ENCODE measurements at places on chromosomes 12 and 14.

- no peak for DNase-seq
Observed at GRCh38 chr12:115897729-115898128, 379.8 kb downstream of the MED13L start.

- no peak for DNase-seq
Observed at GRCh38 chr12:25914551-25914950, 43.9 kb upstream of the RASSF8 start.

GRCh38 chr14:39873791-39874190 lies 441.6 kb upstream of the FBXO33 start:
- DNase-seq = no peak

- no peak for DNase-seq
Observed at GRCh38 chr12:92359581-92360209, 214.0 kb upstream of the BTG1 start.

GRCh38 chr14:104977681-104978653 lies at the start of gene AHNAK2:
AHNAK2 (minus strand) TSS chr14:104978374; CDS start chr14:104978237, 137 bp downstream.
- no peak for DNase-seq

DNA sequence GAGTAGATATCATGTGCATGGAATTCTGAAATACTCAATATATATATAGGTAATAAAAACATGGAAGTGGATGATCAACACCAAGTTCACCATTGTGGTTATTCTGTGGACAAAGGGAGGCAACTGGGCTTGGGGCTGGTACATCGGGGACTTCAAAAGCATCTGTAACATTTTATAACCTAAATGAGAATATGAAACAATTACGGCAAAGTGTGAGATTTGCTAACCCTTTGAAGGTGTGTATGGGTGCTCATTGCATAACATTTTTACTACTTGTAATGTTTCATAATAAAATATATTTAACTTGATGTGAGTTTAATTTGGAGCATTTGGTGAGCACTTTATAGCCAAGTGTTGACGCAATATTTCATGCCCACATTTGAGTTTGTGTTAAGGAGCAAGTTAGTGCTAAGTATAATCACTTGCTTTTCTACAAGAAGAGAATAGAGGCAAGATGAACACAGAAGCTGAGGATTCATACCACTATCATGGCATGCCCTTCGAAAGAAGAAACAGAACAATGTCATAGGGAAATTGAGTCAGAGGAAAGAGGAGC lies 109.3 kb downstream of the NTN4 start:
- no peak for DNase-seq

GRCh38 chr14:55513491-55513890 lies 66.5 kb upstream of the KTN1 start:
- DNase-seq = no peak

Measured in stimulated activated CD4-positive, alpha-beta T cell treated with anti-CD3 and anti-CD28 coated beads, Interleukin-12 subunit alpha, Interleukin-12 subunit beta, amount 100 ng/mL, for 48 hours (primary cell).